ENCODE measurements at places on chromosomes 5 and 9.

DNA sequence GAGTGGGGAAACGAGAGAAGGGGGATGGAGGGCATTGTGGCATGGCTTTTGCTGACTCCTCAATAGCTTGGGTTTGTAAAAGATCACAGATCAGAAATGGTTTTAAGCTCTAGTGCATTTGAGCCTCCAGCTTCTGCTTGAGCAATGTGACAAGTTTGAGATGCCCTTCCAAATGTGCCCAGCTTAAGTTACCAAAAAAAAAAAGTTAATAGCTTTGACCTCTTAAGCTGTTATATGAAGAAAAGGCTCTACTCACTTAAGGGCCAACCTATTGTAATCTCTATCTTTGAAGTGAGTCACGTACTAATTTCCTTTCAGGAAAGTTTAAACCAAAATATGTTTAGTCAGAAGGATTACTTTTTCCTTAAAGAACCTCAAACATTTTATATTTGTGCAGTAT, 428.8 kb upstream of the ACTBL2 start:
- no peak for DNase-seq

DNA sequence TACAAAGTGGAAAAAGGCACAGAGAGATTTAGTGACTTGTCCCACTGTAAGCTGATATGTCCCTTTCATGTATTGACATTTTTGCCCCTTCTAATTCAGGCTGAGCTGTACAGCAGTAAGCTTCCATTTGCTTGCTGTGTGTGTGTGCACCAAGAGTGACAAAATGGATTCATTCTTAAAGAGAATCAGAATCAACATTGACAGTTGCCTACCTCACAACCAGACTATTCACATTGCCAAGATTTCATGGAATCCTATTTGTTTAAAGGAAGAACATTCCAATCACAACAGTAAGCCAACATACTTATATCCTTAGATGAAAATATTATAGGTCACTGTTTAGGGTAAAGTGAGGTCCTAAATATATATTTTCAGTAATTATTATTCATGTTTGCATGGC, 102.6 kb downstream of the TMEM232 start:
- DNase-seq = no peak

GRCh38 chr5:141603923-141604717, 14.7 kb downstream of the DIAPH1 start:
- no peak for DNase-seq

DNA sequence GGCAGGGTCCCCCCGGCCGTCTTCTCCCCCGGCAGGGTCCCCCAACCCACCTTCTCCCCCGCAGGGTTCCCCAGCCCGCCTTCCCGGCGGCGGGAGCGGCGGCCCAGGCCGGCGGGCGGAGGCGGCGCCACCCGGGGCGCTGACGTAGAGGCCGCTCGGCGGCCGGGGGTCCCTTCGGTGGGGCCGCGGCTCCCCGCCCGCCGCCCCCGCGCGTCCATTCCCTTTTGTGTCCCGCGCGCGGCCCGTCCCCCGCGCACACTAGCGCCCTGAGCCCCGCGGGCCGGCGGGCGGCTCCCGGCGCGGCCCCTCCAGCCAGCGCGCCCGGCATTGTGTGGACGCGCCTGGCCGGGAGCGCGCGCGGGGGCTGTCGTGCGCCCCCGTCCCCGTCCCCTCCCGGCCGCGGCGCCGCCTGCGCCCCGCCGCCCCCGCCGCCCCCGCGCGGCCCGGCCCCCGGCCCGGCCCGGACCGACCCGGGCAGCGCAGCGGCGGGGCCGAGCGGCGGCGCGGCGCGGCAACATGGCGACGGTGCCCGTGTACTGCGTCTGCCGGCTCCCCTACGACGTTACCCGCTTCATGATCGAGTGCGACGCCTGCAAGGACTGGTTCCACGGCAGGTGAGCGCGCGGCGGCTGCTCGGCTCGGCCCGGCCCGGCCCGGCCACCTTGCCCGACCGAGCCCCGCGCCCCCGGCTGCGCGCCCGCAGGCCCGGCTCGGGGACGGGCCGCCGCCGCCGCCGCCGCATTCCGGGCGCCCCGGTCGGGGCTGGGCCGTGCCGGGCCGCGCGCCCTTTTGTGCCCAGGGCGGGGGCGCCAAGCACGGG, at the start of gene PHF2:
TSS of gene PHF2 (plus strand) at position 327 of the 820 bp plus-strand sequence. CDS start at position 517, 190 bp downstream.
- no peak for DNase-seq

- DNase-seq = no peak
Observed at GRCh38 chr5:173830421-173830820, 57.7 kb upstream of the CPEB4 start.

GRCh38 chr5:1292139-1292538, 2.7 kb downstream of the TERT start:
- DNase-seq = no peak

DNA sequence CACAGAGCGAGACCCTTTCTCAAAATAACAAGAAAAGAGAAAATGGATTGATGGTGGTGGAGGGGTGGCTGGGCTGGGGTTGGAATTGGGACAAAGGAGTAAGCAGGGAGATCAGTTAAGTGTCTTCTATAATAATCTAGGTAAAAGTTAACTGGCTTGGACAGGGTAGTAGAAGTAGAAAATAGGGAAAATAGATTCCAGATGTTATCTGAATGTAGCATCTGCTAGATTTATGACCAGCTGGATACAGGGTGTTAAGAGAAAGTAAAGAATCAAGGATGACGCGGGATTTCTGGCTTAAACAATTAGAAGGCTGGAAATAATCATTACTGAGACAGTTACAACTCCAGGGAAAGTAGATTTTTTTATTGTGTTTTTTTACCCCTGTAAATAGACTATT, 13.0 kb downstream of the PPP6C start:
- no peak for DNase-seq

- no peak for DNase-seq
Observed at GRCh38 chr9:126391713-126392661, 65.4 kb downstream of the MVB12B start.

DNA sequence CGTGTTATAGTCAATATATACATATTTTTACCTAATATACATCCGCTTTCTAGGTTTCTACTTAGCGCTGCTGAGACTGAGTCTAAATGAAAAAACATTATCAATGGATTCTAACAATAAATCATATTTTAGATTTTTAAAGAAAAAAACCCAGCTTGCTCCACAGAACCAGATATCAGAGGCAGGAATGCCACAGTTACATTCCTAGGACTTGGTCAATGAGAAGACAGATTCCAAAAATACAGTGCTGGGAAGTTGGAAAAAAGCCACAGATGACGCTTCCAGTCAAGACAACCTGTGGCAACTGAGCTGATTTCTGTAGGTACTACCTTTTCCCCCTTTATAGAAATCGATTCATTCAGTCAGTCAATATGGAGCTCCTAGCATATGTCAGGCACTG, 577 bp upstream of the CCDC112 start:
- DNase-seq = no peak

DNA sequence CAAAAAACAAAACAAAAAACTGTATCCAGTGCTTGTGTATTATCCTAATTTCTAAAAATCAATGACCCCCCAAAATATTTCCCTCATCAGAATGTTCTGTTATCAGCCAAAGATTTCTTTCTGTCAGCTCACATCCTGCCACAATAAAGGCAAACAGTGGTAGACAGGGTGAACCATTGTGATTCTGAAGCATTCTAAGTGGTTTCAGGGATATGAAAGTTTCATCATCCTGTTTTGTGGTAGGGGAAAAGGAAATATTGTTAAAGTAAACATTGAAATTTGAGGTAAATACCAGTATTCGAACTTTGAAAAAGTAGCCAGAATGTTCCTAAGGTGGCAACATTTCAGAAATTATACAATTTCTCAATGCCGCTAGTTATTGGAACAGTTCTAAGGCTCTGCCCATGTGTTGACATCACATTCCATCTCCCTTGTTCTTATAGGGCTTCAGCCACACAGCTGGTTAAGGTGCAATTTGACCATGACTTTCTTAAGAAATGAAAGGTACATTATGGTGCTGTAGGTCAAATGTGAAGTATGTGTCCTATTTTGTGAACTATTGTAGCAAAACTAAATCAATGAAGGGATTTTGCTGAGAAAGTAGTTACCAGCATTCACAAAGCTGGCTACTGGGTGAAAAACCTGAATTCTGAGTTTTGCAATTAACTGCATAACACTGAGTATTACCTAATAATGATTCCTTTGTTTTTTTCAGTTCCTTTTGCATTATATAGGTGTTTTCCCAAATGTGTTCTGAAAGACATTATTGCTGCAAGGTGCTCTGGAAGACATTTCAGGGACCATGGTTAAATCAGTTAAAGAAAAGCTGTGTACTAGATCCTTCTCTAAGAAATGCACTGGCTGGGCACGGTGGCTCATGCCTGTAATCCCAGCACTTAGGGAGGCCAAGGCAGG, 107.6 kb upstream of the RASGRF2 start:
- no peak for DNase-seq

- no peak for DNase-seq
Observed at GRCh38 chr5:116303340-116303739, 218.5 kb downstream of the COMMD10 start.

GRCh38 chr9:34072410-34072809, 23.7 kb upstream of the UBAP2 start:
- DNase-seq = no peak

DNA sequence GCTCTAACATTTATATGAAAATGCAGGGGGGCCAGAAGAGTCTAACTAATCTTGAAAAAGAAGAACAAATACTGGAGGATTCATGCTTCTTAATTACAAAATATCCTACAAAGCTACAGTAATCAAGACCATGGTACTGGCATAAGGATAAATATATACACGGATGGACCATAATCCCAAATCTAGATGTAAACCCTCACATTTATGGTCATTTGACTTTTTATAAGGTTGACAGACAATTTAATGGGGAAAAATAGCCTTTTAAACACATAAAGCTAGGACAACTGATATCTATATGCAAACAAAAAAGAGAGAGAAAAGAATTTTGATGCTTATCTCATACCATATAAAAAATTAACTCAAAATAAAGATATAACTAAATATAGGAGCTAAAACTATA, 55.9 kb downstream of the YIPF5 start:
- no peak for DNase-seq

GRCh38 chr5:132497488-132497997, 7.0 kb upstream of the IRF1 start:
- DNase-seq = no peak

GRCh38 chr5:146687630-146688029, 171.6 kb upstream of the GPR151 start:
- DNase-seq = no peak

DNA sequence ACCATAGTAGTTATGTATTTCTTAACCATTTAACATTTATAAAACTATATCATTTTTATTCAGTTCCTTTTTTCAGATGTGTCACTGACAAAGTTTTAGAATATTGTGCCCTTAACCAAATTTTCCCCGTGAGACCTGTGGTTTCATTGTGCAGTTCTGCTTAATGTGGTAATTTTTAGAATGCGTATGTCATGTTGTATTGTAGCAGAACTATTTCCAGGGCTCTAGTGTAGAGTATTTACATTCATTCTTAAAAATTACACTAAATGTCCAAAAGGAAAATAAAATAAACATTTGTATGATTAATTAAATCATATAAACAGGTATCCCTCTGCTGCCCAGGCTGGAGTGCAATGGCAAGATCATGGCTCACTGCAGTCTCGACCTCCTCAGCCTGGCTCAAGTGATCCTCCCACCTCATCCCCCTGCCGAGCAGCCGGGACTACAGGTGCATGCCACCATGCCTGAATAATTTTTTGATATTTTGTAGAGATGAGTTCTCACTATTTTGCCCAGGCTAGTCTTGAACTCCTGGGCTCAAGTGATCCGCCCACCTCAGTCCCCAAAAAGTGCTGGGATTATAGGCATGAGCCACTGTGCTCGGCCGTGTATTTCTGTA, 15.4 kb downstream of the SERINC5 start:
- no peak for DNase-seq

GRCh38 chr5:156164306-156164705, 162.7 kb upstream of the SGCD start:
- no peak for DNase-seq
